Left hindlimb (tissue), 1 donor: ENCODE measurements at places on chromosomes 6 and 20.

DNA sequence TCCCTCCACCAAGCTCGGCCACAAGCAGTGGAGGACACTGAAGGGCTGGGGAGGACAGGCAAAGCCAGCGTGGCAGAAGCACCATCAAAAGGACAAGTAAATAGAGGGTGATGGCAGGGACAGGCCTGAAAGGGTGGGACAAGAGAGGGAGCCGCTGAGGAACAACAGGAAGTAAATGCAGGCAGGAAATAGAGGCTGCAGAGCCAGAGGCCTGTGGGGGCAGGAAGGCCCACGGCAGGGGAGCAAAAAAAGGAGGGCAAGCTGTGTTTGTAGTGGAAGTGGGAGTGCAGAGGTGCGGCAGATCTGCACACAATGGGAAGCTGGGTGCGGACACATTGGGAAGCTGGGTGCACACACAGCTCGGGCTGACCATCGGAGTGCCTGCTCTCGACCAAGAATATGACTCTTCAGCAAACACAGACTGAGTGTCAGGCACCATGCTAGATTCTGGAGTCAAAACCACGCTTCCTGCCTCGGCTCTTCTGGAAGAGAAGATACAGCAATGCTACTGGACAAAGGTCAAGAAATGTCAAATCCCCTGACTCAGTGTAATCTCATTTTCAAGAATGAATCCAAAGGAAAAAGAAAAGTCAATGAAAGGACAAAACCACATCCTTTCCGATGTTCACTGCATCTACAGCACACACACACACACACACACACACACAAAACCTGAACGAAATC is 40.4 kb upstream of the RAB22A start:
- DNase-seq = no peak

DNA sequence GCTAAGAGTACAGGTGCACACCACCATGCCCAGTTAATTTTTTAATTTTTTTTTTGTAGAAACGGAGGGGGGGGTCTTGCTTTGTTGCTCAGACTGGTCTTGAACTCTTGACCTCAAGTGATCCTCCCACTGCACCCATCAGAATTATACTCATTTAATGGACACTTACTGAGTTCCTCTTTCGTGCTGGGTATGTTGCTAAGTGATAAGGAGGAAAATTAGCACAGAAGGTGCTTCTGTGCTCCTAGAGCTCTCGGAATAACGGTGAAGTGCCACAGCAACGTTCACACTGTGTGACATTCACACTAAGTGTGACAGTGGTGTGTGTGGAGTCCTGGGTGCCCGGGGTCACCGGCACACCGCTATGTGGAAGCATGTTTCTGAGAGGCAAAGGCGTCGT is 32.1 kb upstream of the BMP6 start:
- DNase-seq = no peak

DNA sequence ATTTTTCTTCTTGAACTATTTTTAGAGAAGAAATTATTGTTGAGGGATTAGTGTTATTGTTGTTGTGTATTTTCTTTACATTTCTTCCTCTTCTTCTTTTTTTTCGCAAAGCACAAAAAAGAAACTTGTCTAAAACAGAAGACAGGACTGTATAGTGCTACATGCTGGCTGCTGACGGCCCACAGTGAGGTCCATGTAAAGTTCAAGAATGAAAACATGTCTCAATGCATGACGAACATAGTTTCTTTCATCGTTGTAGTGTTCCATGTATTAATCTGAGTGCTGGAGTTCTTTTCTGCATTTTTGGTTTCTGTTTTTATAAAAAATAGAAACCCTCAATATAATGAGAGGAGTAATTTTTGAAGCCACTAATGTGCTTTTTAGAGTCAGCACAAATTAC is 462.9 kb upstream of the MARCKS start:
- DNase-seq = no peak

DNA sequence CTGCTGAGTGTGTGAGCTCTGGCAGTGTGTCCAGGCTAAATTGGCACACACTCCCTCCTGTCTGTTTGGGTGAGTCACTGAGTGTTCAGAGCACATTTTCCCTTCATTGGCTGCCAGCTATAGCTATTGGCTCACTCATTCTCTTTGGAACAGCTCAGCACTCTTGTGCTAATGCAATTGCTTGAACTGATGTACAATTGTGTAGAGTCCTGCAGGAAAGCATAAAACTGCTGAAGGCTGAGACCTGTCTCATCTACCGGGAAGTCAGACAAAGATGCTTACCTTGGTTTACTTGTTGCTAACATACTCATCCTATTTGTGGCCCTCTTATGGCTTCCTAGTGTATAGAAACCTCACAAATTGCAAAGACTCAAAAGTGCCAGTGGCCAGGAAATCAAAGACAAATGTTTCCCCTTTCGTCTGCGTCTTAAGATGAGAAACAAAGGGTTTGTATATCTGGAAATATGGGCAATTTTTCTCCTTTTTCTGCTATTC is 351.0 kb downstream of the BCKDHB start:
- peak; percentile 90 for DNase-seq

- no peak for DNase-seq
Observed at GRCh38 chr20:46893877-46894578, 615 bp upstream of the EYA2 start.

DNA sequence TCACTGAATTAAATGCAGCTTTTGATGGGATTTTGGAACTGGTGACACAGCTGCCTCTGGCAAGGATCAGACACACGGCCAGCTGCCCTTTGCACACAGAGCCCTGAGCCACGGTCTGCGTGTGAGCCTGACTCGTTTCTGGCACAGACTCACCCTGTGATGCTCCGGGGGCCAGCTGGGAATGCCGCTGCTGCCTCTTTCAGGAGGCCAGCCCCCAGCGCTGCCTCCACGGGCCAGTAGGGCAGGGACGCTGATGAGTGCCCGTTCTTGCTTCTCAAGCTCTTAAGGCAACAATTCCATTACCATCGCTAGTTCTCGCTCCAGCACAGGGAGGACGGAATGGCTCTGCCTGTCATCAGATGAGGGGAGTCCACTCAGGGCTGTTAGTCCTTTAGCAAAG is 61.6 kb downstream of the IRF4 start:
- peak; percentile 62 for DNase-seq

DNA sequence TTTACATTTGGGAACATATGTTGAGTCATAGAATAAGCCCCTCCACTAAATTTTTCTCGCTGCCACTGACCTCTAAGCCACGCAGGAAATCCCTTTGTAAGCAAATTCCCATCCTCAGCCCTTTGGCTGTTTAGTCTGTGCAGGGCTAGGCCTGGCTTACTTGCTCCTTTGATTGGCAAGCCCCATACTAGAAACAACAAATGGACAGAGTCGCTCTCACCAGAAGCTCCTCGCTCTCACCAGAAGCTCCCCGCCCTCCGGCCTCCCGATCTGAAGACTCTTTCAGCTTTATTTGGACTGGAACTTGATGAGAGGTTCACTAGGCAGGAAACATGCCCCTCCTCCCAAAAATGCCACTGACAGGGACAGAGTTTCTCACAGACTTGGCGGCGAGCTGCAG is 149.2 kb upstream of the EXOC2 start:
- DNase-seq = peak; percentile 35

DNA sequence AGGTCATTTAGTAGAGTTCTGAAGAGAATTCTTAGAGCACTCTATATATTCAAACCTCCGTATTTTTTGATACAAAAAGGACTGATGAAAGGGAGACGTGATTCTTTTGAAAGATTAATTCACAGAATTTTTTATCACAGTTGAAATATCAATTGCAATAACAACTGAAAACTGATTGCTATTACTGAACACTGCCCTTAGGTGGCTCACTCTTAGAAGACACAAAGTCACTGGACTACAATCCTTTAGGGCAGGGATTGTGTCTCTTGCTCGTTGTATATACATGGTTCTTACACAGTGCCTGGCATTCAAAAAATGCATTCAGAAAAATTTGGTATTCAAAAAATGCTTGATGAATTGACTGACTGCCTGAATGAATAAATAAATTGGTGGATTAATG is 17.1 kb upstream of the CALHM6 start:
- no peak for DNase-seq

- DNase-seq = no peak
Observed at GRCh38 chr20:4371623-4372251, 350.0 kb upstream of the PRND start.

GRCh38 chr6:139296927-139297326 is 5.1 kb upstream of the TXLNB start:
- DNase-seq = no peak

GRCh38 chr6:74631564-74631963 is 574.3 kb downstream of the COL12A1 start:
- no peak for DNase-seq
